ENCODE measurements at places on chromosomes 1 and 21.

GRCh38 chr1:205920159-205920558 is 23.1 kb downstream of the SLC26A9 start:
- no peak for DNase-seq

DNA sequence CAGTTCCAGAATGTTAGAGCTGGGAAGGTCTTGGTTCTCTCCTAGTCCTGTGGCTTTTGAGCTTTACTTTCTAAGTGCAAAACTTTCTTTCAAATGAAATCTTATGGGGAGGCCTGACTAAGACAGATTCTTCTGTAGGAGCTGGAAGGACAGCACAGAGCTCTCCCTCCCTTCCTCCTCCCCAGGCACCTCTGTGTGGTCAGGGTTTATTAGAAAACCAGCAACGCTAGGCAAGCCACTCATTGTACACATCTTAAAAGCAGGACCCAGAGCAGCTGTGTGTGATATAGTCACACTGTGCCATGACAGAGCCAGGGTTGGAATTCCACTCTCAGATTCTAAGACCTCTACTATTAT is 241.1 kb upstream of the RAB4A start:
- DNase-seq = no peak

DNA sequence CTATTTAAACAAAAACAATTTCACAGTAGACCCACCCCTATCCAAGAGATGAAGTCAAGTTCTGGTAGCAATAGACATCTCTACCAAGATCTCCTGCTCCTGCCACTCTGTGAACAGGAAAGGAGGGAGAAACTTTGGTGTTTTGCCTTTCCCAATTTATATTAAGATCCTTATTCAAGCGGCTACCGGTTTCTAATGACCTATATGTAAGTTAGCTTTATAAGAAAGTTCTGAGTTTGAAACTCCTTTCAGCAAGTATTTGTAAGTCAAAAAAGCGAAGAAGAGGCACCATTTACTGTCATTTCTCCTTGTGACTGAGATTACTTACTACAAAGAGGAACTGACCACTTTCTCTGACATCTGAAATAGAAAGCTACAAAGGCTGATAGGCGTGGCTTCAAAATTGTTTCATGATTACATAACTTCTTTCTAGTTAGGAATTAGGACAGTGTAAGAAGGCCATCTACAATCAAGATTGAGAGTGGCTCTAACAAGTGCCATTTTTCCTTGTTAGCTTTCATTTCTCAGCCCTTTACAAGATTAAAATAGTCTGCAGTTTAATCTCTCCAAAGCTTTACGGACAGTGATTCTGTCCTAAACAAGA is at the start of gene MNDA:
MNDA (plus strand) TSS at position 448 of the 604 bp plus-strand sequence. CDS start 10,803 bp downstream, outside the sequence.
- no peak for DNase-seq

GRCh38 chr1:158177700-158178450 is 2.8 kb upstream of the CD1D start:
- DNase-seq = no peak

DNA sequence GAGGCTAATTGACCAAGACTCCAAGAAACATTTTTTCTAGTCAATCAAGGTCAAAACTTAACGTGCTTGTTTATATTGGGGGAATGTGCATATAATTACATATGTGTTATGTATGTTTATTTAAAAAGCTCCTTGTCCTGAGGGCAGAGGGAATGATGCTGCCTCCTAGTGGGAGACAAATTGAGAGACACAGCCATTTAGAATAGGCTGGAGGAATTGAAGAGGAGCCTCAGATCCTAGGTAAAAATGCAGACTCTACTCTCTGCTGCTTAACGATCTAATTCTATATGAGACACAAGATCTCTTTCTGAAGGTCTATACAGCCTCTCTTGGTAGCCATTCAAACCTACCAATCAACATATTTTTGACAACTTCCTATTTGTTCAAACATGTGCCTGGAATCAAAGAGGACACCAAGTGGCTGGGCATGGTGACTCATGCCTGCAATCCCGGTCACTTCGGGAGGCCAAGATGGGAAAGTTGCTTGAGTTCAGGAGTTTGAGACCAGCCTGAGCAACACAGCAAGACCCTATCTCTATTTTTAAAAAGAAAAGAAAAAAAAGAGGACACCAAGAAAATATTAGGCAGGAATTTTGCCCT is 136.6 kb upstream of the ZNF648 start:
- no peak for DNase-seq

GRCh38 chr1:3834701-3835100 is 22.3 kb downstream of the CEP104 start:
- no peak for DNase-seq

- no peak for DNase-seq
Measured at GRCh38 chr1:165114022-165114888, 242.3 kb downstream of the LMX1A start.

DNA sequence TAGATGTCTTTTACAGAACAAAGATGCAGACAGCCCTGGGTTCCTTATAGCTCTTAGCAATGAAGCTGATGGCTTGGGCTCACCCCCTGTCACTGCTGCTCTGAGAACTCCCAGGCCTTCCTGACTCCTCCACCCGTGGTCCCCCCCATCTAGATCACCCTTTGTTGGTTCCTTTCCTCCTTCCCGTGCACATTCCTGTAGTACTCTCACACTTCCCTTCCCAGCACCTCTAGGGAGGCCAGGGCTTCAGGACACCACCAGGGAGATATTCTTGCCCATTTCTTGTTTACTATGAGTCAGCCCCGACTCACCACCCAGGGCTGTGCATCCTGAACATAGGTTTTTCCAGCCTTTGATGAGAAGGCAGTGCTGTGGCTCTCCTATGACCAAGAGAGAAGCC is 14.4 kb upstream of the NOS1AP start:
- DNase-seq = peak; percentile 64

DNA sequence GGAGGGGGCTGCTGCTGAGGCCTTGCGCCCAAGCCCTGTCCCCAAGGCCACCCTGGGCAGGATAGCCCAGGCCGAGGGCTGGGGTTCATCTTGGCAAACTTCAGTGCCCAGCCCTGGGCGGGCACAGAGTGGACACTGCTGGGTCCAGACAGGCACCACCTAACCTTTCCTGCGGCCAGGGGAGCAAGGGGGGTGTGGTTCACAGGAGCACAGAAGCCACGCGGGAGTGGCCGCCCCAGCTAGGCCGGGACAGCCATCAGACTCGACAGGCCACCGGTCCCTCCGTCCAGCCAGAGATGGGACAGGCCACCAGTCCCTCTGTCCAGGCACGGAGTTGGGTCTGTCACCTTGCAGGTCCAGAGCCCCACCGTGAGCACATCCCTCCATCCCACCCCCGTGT is 28.9 kb downstream of the ARHGEF16 start:
- no peak for DNase-seq

DNA sequence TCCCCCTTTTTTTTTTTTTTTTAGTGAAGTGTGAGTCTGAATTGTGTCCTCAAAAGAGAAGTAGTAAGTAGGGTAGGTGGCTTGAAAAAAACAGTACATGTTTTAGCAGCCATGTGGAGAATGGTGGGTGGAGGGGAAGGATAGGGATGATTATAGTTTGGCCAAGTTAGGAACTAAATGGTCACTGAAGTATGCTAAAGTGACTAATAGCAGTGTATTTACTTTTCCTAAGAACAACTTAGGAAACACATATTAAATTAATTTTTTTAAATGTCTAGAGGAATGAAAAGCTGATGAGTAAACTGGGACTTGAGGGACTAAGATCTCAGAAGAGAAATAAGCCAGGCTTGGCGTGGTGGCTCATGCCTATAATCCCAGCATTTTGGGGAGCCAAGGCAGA is 55.5 kb downstream of the PLA2G4A start:
- DNase-seq = no peak

DNA sequence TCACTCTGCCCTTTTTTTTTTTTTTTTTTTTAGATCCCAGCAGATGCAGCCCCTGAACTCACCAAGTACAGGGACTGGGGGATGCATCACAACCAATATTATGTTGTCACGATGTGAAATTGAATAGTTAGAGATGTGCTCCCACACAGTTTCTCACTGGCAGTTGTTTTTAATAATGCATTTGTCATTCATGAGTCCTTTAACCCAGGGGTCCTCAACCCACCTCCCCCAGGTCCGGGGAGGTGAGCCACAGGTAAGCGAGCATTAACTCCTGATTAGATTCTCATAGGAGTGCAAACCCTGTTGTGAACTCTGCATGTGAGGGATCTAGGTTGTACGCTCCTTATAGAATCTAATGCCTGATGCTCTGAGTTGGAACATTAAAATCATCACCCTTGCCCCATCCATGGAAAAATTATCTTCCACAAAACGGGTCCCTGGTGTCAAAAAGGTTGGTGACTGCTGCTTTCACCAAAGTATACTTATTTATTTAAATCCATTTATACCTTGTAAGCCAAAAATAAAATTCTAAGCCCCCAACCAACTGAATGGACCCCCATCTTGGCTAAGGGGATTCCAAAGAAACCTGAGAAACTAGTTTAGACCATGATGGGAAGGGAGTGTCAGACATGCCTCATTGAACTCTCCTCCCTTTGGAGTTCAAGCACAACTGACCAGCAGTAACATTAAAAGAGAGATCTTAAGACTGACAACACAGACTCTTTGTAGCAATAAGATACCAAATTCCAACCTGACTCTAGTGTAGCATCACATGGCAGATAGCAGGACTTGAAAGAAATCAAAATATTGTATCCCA is 119.3 kb upstream of the ATP1A1 start:
- DNase-seq = no peak

- no peak for DNase-seq
Measured at GRCh38 chr1:186943891-186944686, 115.3 kb downstream of the PLA2G4A start.

GRCh38 chr21:37074197-37074510 is 1.1 kb downstream of the TTC3 start:
- DNase-seq = no peak

DNA sequence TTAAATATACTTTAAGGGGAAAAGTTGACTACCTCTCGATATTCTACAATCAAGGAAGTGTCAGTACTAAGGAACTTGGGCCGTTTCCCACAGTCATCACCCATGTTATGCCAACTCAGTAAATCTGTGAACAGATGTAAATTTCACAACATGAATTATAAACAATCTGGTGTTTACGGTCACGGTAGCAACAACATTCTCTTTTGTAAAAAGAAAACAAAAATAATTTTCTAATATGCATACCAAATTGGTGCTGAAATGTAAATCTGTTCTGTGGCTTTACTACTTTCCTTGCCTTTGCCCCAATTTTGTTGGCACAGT is 1.2 kb downstream of the SH3GLB1 start:
- DNase-seq = no peak

- peak; percentile 57 for DNase-seq
Measured at GRCh38 chr1:211613108-211613947, 34.4 kb upstream of the SLC30A1 start.

- no peak for DNase-seq
Measured at GRCh38 chr21:15749082-15749860, 19.5 kb downstream of the USP25 start.

- DNase-seq = no peak
Measured at GRCh38 chr1:156193208-156193487, 756 bp upstream of the SLC25A44 start.

GRCh38 chr1:239084459-239085080 is 301.8 kb upstream of the CHRM3 start:
- no peak for DNase-seq

DNA sequence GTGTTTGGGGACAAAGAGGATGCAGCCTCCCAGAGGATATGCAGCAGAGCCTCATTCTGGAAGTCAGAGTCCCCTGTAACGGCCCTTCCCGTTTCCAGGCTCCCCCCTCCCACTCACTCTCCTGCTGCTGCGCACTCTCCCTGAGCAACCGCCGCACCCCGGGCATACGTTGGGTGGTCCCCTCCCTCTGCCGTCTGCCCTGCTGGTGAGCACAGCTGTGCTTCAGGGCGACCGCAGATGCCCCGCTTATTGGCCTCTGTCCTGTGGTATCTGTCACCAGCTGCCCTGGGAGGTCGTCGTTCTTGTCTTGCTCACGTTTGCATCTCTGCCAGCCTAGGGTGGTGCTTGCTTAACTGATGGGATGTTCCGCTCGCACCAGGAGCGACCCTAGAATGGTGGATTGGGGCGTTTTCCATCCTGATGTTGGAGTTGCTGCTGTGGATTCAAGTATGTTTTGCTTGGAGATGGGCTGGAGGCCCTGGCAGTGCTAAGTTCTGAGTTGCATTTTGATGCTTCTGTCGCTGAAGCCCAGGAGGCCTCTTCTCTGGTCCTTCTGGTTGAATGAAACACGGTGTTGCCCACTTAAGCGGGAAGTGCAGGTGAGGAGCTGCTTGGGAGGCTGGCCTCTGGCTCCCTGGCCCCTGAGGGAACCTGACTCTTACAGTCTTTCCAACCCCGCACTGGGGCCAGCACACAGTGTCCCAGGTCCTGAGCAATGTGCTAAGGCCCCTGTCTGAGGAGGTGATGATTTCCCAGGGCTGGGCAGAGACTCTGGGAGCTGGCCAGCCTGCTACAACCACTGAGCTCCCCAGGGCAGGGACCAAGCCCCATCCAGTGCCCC is 3.2 kb downstream of the TMEM201 start:
- no peak for DNase-seq

DNA sequence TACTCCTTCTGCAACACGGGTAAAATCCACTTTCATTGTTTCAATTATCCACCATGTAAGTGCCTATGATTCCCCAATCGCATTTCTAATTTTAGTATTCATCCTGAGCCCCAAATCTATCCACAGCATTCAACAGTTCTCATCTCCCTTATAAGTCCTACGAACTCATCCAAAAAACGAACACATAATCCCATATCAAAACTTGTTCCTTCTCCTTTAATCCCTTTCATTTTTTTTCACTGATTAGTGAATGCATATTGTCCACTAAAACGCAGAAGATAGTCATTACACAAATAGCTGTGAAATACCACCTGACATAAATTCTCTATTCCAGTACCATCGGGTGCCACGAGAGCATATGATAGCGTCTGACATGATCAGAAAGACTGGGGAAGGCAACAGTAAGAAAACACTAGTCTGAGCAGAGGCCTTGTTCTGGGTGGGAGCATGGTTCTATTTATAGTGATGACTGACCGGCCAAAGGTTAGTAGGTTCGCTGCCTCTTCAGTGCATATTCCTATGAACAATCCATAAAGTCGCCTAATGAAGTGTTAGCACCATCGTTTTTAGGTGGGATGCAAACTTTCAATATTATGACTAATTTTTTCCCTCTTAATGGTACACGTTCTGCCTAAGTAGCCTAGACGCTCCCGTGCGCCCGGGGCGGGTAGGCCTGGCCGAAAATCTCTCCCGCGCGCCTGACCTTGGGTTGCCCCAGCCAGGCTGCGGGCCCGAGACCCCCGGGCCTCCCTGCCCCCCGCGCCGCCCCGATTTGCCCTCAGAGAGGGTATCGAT is 648 bp downstream of the ATP5PF start:
- DNase-seq = no peak
